ENCODE measurements at places on chromosomes 3 and 15.
A peak's percentile ranks its signal among the peaks of the same experiment; 100 is the strongest.

DNA sequence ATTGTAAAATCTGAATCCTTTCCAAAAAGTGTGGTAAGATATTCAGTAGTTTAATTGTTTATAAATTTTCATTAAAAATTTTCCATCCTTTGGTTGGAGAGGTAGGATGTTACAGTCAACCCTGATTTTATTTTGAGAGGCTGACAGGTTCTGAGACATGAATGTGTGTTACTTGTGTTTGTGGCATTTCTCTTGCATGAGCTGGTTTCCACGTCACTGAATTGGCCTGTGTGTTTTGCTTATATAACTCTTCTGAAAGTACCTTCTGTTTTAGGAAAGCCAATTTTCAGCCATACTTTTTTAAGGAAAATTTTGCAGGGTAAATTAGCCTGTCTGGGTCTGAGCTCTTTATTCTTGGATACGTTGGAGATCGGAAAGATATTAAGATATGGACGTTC lies 30.7 kb downstream of the PXYLP1 start:
- no peak for DNase-seq

GRCh38 chr3:164377466-164377865 lies 700.8 kb downstream of the SI start:
- DNase-seq, result no peak

- DNase-seq, result no peak
These were observed 332.3 kb downstream of the ERC2 start for GRCh38 chr3:56135941-56136340.

DNA sequence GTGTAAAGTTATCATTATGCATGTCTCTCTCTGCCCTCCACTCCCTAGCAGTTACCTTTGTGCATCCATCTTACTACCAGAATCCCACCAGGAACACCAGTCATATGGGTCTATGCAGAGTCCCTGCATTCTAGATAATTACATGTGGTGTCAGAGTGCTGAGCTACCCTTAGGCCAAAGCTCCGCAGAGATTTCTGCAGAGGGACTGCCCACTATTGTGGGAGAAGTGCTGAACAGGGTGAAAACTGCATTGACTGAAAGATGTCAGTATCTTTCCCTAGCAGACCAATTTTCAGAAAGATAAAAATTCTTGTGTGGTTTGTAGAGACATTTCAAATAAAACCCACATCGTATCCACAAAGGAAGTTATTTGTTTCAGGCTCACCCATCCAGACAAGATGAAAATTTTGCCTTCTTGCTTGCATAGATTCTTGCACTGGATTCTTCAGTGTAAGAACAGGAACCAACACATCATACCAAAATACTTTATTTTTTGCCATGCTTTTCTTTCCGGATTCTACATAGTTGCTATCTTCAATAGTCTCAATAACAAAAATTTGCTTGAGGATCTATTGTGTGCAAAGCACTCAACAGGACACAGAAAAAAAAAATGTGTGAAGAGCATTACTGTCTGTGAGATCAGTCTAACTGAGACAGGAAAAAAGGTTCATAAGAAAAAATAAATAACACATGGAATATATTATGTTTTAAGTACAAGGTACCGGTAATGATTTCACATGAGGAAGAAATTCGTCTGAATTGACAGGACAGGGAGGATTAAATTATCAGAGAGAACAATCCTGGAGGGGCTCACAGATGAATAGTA lies 32.0 kb upstream of the CCDC80 start:
- no peak for DNase-seq

DNA sequence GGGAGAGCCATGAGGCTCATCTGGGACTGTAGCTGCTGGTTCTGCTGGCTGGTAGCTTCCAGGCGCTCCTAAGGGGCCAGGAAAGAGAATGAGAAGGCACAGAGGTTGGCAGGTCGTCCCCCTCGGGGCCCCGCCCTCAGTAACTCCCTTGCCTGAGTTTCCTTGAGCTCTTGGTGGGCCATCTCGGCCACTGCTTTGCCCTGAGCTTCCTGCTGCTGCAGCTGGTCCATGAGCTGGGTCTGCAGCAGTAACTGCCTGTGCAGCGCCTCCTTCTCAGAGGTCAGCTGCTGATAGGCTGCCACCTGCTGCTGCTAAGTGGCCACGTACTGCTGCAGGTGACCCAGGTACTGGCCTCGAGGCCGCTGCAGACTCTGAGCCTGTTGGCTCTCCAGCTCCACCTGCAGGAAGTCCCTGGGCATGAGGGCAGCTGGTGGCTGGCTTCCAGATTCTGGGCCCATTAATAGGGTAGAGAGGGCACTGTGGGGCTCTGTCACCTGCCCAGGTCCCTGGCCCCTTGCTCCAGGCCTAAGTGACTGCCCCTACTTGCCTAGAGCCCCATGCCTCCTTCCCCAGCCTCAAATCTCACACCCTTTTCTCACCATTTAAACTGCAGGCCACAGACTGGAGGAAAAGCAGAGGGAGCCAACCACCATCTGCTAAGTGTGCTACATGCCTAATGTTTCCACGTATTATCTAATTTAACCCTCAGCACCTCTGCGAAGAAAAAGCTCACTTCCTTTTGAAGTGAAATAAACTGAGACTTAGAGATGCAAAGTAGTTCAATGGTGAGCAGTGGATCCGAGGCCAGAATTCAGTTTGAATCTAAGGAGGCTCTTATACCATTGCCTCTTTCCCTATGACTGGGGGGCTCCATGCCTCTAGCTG lies 10.8 kb upstream of the VPS33B start:
- peak; percentile 6 for DNase-seq

DNA sequence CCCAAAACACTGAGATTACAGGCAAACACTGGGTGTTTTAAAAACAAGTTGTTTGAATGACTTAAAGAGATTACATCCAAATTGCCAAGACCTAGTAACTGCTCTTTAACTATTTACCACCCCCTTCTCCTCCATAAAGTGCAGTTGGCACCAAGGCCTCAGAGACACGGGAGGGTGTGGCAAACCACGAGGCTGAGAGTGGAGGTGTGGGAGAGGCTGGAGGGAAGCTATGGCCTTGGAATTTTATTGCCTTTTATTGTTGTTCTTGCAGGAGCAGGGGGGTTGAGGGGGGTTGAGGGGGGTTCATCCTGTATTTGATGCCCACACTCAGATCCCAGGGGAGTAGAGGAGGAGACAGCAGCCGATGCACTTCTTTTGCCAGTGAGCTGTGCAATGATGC lies 75.9 kb upstream of the CTDSPL start:
- no peak for DNase-seq

Measured in hippocampal formation (tissue), 2 donors.